ENCODE measurements at places on chromosomes 7 and 10.

- DNase-seq: no peak
Observed at GRCh38 chr10:133133471-133134231, 26.4 kb upstream of the KNDC1 start.

GRCh38 chr7:149027055-149027454, 1.2 kb downstream of the PDIA4 start:
- no peak for DNase-seq

DNA sequence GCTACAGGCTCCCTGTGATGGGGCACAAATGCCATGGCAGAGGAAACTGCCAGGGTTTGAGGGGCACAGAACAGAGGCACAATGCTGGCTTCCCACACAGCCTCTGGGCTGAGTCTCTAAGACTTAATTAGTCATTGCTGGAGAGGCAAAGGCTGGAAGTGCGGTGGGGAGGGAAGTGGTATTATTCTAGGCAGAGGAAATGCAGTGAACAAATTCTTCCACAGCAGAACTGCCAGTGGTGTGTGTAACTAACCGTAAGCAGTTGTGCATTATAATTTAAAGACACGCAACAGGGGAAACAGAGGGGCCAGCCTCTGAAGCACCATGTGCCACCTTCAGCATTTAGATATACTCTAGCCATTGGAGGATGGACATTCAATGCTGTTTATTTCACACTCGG, 12.8 kb downstream of the ICA1 start:
- DNase-seq: no peak

DNA sequence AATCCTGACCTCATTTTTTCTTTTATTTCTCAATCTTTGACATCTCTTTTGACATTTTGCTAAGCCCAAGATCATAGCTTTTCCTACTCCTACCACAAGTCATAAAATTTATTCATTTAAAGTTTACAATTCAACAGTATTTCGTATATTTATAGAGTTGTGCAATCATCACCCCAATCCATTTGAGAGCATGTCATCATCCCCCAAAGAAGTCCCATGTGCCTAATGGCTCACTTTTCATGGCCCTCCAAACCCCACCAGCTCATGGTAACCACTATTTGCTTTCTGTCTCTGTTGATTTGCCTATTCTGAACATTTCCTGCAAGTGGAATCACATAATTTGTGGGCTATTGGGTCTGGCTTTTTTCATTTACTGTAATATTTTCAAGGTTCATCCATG, 52.5 kb upstream of the GLI3 start:
- no peak for DNase-seq

DNA sequence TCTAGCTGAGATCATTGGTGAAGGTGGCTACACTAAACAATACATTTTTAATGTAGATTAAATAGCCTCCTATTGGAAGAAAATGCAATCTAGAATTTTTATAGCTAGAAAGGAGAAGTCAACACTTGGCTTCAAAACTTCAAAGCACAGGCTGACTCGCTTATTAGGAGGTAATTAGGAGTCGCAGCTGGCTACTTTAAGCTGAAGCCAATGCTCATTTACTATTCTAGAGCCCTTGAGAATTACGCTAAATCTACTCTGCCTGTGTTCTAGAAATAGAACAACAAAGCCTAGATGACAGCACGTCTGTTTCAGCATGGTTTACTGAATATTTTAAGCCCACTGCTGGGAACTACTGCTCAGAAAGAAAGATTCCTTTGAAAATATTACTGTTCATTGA, 101.6 kb upstream of the EEPD1 start:
- DNase-seq: no peak

Data from adrenal gland (tissue), 19 donors.